CD4-positive, CD25-positive, alpha-beta regulatory T cell (primary cell): ENCODE measurements at places on chromosomes 13 and 19. TPM values are rescaled to one million over a fixed set of nuclear protein-coding genes. Genes with fewer than 3 reads are reported as not detected.
A peak's percentile ranks its signal among the peaks of the same experiment; 100 is the strongest.

- DNase-seq, result no peak
- no peak overlapping the region for H3K27ac ChIP-seq
- no peak overlapping the region for H3K4me3 ChIP-seq
- H3K27me3 ChIP-seq, result no peaks in the 10 kb centered on the region
- H3K36me3 ChIP-seq, result no peaks in the 10 kb centered on the region
These were observed 60.6 kb upstream of the ZNF724 start for GRCh38 chr19:23310729-23311211.

DNA sequence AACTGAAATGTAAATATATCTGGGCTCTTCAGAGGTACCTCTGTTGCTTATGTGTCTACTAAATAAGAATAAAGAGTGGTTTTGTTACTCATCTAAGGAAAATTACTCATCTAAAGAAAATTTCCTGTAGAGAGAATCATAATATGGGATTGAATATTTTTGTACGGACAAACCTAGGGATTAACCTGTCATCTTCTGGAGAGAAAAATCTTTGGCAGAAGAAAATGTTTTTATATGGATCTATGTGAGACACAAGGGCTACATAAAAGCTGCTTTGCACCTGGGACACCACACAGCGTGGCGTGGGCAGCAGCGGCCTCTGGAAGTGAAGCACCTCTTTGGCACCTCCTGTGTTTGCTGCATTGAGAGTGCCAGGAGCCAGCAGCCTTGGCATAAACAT is 242.9 kb upstream of the DACH1 start:
- no peak overlapping the region for H3K27ac ChIP-seq
- no peaks in the 10 kb centered on the region for H3K36me3 ChIP-seq
- H3K27me3 ChIP-seq, result no peaks in the 10 kb centered on the region
- DNase-seq, result no peak
- no peak overlapping the region for H3K4me3 ChIP-seq

GRCh38 chr19:17948514-17948900 is 15.7 kb downstream of the CCDC124 start:
- no peaks in the 10 kb centered on the region for H3K36me3 ChIP-seq
- peaks cover 11% of the 10 kb centered on the region for H3K27me3 ChIP-seq
- no peak for DNase-seq
- peaks cover 57% of the 10 kb centered on the region for H3K4me1 ChIP-seq
- peak overlapping the region; percentile 79 for H3K27ac ChIP-seq

- H3K4me3 ChIP-seq, result no peak overlapping the region
- H3K4me1 ChIP-seq, result no peaks in the 10 kb centered on the region
- H3K27ac ChIP-seq, result no peak overlapping the region
- peaks cover 3% of the 10 kb centered on the region for H3K27me3 ChIP-seq
These were observed 36.8 kb upstream of the GAS6 start for GRCh38 chr13:113900646-113901045.

DNA sequence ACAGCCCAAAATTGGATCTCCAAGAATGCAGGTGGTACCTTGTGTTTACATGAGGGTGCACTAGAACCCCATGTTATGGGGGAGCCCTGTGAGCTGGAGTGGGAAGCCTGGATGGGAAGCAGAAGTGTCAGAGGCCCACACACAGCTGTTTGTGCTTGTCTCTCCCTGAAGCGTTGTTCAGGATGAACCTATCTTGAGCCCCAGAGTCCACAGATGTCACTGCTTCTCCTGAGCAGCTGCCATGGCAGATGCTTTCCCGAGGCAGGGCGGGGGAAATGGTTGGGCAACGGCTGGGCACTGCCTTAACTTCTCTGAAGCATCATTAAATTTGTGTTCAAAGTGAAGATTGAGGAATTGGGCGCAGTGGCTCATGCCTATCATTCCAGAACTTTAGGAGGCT is 17.1 kb upstream of the CHST8 start:
- DNase-seq, result no peak
- peaks cover 3% of the 10 kb centered on the region for H3K27me3 ChIP-seq
- H3K4me3 ChIP-seq, result no peak overlapping the region
- H3K27ac ChIP-seq, result no peak overlapping the region

The OLFM4 gene
- total RNA-seq, result not detected

The SLC10A2 gene
- total RNA-seq, result not detected

The CACNG6 gene
- not detected for total RNA-seq

DNA sequence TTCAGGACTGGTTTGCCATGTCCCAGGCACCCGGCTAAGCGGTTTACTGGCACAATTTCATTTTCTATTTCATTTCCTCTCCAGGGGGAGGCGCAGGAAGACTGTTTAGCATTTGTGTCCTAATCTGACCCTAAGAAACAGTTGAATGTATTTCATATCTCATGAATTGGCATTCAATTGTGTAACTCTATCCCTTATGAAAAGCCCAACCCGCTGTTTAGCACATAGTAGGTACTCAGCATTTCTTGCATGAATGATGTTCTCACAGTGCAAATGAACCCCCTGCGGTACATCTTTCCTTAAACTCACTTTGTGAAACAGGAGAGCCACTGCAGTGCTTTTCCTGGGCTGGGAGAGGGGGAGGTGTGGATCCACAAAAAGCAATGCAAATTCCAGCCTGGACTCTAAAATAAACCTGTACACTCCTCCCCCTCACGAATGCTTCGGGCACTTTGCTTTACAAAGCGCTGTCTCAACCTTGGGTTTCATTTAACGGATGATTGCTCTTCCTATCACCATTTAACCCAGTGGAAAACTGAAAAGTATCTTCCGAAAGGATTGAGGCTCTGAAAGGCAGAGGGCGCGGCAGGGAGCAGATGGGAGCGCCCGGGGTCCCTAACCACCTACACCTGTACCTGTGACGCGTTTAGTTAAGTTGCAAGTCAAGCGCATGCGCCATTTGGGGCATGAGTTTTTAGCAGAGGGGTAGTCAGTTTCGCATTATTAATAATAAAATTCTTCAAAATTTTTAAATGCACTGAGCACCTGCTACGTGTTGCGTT is 1.2 kb upstream of the EEF2 start:
- peaks cover 53% of the 10 kb centered on the region for H3K4me1 ChIP-seq
- peak overlapping the region; percentile 91 for H3K4me3 ChIP-seq
- H3K27me3 ChIP-seq, result no peaks in the 10 kb centered on the region
- peak; percentile 75 for DNase-seq
- H3K36me3 ChIP-seq, result peaks cover 28% of the 10 kb centered on the region
- H3K27ac ChIP-seq, result peak overlapping the region; percentile 71

The NLRP5 gene
- not detected for total RNA-seq

- H3K27ac ChIP-seq, result no peak overlapping the region
- H3K4me3 ChIP-seq, result peak overlapping the region; percentile 95
- H3K36me3 ChIP-seq, result peaks cover 24% of the 10 kb centered on the region
These were observed 915 bp upstream of the GRWD1 start for GRCh38 chr19:48444936-48445200.

GRCh38 chr13:51093574-51093973 is 17.5 kb downstream of the C13orf42 start:
- H3K27ac ChIP-seq, result no peak overlapping the region
- no peak overlapping the region for H3K4me3 ChIP-seq
- DNase-seq, result no peak
- H3K4me1 ChIP-seq, result no peaks in the 10 kb centered on the region

- H3K4me1 ChIP-seq, result no peaks in the 10 kb centered on the region
- H3K27me3 ChIP-seq, result no peaks in the 10 kb centered on the region
- DNase-seq, result no peak
- H3K36me3 ChIP-seq, result no peaks in the 10 kb centered on the region
These were observed 32.0 kb upstream of the IGFL1 start for GRCh38 chr19:46197314-46198070.

DNA sequence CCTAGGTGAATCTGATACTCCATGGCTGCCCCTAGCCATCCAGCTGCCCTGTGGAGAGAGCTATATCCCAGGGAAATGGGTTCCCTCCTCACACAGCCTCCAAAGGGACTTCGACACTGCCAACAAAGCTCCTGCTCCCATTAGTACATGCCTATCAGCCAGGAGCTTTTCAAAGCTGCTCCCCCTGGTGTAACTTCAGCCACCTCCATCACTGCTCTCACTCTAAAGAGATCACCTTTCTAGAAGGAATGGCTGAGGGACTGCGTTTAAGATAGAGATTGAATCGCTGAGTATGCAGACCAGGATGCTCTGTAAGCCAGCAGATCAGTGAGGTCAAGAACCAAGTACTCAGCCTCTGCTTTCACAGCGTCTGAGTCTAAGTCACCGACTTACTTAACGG is 213.7 kb downstream of the NALCN start:
- no peaks in the 10 kb centered on the region for H3K27me3 ChIP-seq
- DNase-seq, result no peak
- H3K36me3 ChIP-seq, result no peaks in the 10 kb centered on the region
- no peaks in the 10 kb centered on the region for H3K4me1 ChIP-seq

- no peak overlapping the region for H3K27ac ChIP-seq
- no peaks in the 10 kb centered on the region for H3K36me3 ChIP-seq
- H3K27me3 ChIP-seq, result no peaks in the 10 kb centered on the region
- no peak overlapping the region for H3K4me3 ChIP-seq
These were observed 343.5 kb downstream of the UQCRFS1 start for GRCh38 chr19:28869459-28869858.

The LAIR1 gene
- 33.2 TPM for total RNA-seq

GRCh38 chr13:21528616-21529015 is 69.5 kb upstream of the ZDHHC20 start:
- no peaks in the 10 kb centered on the region for H3K27me3 ChIP-seq
- H3K4me1 ChIP-seq, result peaks cover 12% of the 10 kb centered on the region
- no peak overlapping the region for H3K4me3 ChIP-seq

- H3K36me3 ChIP-seq, result no peaks in the 10 kb centered on the region
- no peaks in the 10 kb centered on the region for H3K4me1 ChIP-seq
- no peak for DNase-seq
- H3K27me3 ChIP-seq, result no peaks in the 10 kb centered on the region
These were observed 38.4 kb upstream of the TCF3 start for GRCh38 chr19:1690699-1691307.

- no peak for DNase-seq
- no peaks in the 10 kb centered on the region for H3K27me3 ChIP-seq
- H3K27ac ChIP-seq, result no peak overlapping the region
- no peaks in the 10 kb centered on the region for H3K36me3 ChIP-seq
These were observed 6.0 kb upstream of the ZNF738 start for GRCh38 chr19:21352830-21353229.

The SOHLH2 gene
- total RNA-seq, result not detected

GRCh38 chr13:111914241-111915103 is 152.5 kb upstream of the SOX1 start:
- no peaks in the 10 kb centered on the region for H3K36me3 ChIP-seq
- H3K4me3 ChIP-seq, result no peak overlapping the region
- H3K4me1 ChIP-seq, result no peaks in the 10 kb centered on the region
- DNase-seq, result no peak
- no peak overlapping the region for H3K27ac ChIP-seq

DNA sequence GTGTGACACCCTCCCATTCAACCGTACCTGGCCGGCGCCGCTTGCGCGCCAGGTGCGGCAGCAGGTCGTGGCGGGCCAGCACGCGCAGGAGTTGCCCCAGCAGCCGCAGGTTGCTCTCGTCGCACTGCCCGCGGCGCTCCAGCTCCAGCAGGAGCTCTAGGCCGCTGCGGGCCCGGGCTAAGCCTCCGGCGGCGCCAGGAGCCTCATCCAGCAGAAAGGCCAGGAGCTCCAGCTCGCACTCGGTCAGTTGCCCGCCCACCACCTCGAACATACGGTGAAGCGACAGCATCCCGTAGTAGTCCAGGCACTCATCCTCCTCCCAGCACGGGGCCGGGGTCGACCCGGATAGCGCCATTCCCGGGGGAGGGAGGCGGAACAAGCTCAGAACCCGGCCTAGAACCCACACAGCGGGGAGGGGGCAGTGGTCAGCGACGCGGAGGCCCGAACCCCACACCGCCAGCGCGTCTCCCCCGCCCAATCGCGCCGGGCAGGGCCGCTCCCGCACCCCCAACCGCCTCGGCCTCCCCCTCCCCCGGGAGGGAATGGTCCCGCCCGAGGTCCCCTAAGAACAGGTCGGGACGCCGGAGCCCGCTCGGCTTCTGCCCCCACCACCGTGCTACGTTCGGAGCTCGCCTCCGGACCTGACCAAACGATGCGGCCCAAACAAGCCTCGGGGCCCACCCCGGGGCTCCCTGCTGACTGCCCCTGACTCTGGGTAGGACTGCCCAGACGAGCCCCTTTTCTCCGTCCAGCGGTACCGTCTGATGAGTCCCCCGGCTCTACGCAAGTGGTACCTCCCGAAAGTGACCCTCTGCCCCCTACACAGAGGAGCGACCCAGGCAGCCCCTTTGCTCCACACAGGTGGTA is 591 bp downstream of the DEDD2 start:
- H3K4me1 ChIP-seq, result peaks cover 85% of the 10 kb centered on the region
- peak overlapping the region; percentile 96 for H3K4me3 ChIP-seq
- peak overlapping the region; percentile 97 for H3K27ac ChIP-seq
- no peaks in the 10 kb centered on the region for H3K27me3 ChIP-seq
- no peak for DNase-seq

The AP2S1 gene
- total RNA-seq, result 41.5 TPM

DNA sequence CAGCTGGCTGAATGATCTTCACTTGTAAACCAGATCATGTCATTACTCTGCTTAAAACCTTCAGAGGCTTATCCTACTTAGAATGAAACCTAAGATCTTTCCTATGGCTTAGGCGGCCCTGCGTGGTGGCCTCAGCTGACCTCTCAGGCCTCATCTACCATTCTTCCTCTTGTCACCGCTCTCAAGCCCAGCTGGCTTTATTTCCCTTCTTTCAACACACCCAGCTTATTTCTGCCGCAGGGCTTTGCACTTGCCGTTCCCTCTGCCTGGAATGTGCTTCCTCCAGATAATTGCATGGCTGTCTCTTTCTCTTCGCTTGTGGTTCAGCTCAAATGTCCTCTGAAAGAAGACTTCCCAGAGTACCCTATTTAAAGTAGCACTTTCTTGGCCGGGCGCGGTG is 3.6 kb upstream of the ASF1B start:
- H3K36me3 ChIP-seq, result peaks cover 7% of the 10 kb centered on the region
- no peaks in the 10 kb centered on the region for H3K27me3 ChIP-seq
- no peak overlapping the region for H3K4me3 ChIP-seq
- H3K4me1 ChIP-seq, result peaks cover 26% of the 10 kb centered on the region

- no peaks in the 10 kb centered on the region for H3K36me3 ChIP-seq
- no peaks in the 10 kb centered on the region for H3K27me3 ChIP-seq
- peak overlapping the region; percentile 98 for H3K27ac ChIP-seq
- DNase-seq, result peak; percentile 43
These were observed 609 bp downstream of the ZAR1L start for GRCh38 chr13:32314271-32315237.

- H3K4me3 ChIP-seq, result no peak overlapping the region
- DNase-seq, result no peak
- peaks cover 24% of the 10 kb centered on the region for H3K36me3 ChIP-seq
- no peaks in the 10 kb centered on the region for H3K27me3 ChIP-seq
These were observed 94.2 kb downstream of the USP12 start for GRCh38 chr13:27077451-27077850.

- peaks cover 19% of the 10 kb centered on the region for H3K36me3 ChIP-seq
- no peak within 1 kb of the TSS for H3K27ac ChIP-seq
- no peaks in the 10 kb centered on the region for H3K27me3 ChIP-seq
- H3K4me1 ChIP-seq, result peaks cover 3% of the 10 kb centered on the region
These were observed at the start of gene APOE for GRCh38 chr19:44905437-44906160. TSS of gene APOE (plus strand) at chr19:44905796. CDS start at chr19:44906625, 829 bp downstream.
